ENCODE measurements at places on chromosomes 7 and 10. TPM values are rescaled to one million over a fixed set of nuclear protein-coding genes. Genes with fewer than 3 reads are reported as not detected.

- 0 out of 2 replicates have a peak, but pooled peaks cover 4% of the 10 kb centered on the region for H3K36me3 ChIP-seq
- H3K4me3 ChIP-seq = peak overlapping the region; percentile 6
- peaks cover 85% of the 10 kb centered on the region for H3K4me1 ChIP-seq
- peak; percentile 94 for DNase-seq
Observed at GRCh38 chr10:26799342-26799741, 61.4 kb downstream of the ABI1 start.

GRCh38 chr10:110269374-110270318 lies 35.1 kb downstream of the SMNDC1 start:
- no peak overlapping the region for H3K4me3 ChIP-seq
- H3K4me1 ChIP-seq = no peaks in the 10 kb centered on the region
- no peak overlapping the region for H3K27ac ChIP-seq
- H3K27me3 ChIP-seq = no peaks in the 10 kb centered on the region
- DNase-seq = no peak
- no peaks in the 10 kb centered on the region for H3K36me3 ChIP-seq

DNA sequence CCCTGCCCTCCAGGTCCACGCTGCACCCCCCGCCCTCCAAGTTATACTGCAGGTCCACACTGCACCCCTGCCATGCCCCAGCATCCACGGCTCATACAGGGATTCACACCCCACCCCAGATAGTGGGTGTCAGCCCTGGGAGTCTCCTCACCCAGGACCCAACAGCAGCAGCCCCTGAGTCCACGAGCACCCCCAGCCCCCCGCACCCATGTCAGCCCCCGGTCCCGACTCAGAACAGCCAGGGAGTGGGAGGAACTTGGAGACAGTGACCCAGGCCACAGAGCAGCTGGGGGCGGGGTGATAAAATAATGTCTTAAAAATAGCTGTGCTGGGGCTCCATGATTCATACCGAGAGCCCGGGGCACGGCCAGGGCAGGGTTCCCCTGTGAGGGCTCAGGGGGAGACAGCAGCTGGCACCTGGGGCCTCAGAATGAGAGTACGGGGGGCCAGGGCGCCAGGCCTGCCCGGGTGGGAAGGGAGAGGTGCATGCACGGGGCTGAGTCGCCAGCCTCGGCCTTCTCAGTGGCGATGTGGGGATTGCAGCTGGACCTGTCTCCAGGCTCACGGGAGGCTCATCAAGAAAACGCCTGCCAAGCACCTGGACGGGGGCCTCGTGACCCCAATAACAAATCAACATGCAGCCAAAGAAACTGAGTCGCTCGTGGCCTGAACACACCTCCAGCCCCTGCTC lies 29.8 kb downstream of the ADAP1 start:
- no peak for DNase-seq
- H3K27me3 ChIP-seq = no peaks in the 10 kb centered on the region
- H3K4me3 ChIP-seq = no peak overlapping the region

DNA sequence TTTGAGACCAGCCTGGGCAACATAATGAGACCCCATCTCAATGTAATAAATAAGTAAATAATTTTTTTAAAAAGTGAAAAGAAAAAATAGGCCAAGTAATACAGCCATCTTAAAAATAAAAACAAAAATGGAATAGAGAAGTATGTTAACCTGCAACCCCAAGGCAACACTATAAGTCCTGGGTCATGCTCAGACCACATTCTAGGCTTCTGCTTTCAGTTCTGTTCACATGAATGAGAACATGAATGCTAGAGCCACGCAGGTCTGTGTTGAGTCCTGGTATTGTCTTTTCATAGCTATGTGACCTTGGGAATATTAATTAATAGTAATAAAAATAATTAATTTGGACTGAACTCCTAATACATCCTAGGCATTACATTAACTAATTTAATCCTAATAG lies 284.0 kb downstream of the AUTS2 start:
- no peaks in the 10 kb centered on the region for H3K36me3 ChIP-seq
- no peak for DNase-seq
- H3K27ac ChIP-seq = no peak overlapping the region
- H3K27me3 ChIP-seq = no peaks in the 10 kb centered on the region

GRCh38 chr10:13827076-13827797 lies 240.5 kb downstream of the PRPF18 start:
- H3K4me1 ChIP-seq = peaks cover 9% of the 10 kb centered on the region
- H3K36me3 ChIP-seq = no peaks in the 10 kb centered on the region
- DNase-seq = no peak
- no peaks in the 10 kb centered on the region for H3K27me3 ChIP-seq

GRCh38 chr7:18315241-18315640 lies 180.3 kb upstream of the HDAC9 start:
- no peaks in the 10 kb centered on the region for H3K36me3 ChIP-seq
- no peak overlapping the region for H3K4me3 ChIP-seq
- DNase-seq = no peak
- no peaks in the 10 kb centered on the region for H3K4me1 ChIP-seq

DNA sequence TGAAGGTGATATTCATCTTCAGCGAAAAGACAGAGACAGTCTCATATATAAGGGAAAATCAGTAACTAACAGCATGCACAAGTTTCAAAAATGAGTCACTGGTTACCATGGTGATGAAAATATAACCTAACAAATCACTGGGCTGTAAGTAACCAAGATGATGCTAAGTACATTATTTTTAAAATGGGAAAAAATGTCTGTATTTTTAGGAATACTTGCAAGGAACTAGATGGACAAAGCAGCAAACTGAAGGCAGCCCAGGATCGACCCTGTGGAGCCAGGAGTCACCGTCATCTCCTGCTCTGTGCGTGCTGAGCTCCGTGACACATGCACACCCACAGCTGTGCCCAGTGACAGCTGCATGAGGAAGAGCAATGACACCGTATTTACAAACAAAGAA lies 137.3 kb downstream of the ELMO1 start:
- DNase-seq = peak; percentile 56
- H3K27ac ChIP-seq = no peak overlapping the region
- H3K4me1 ChIP-seq = peaks cover 46% of the 10 kb centered on the region
- peaks cover 40% of the 10 kb centered on the region for H3K36me3 ChIP-seq
- no peaks in the 10 kb centered on the region for H3K27me3 ChIP-seq

DNA sequence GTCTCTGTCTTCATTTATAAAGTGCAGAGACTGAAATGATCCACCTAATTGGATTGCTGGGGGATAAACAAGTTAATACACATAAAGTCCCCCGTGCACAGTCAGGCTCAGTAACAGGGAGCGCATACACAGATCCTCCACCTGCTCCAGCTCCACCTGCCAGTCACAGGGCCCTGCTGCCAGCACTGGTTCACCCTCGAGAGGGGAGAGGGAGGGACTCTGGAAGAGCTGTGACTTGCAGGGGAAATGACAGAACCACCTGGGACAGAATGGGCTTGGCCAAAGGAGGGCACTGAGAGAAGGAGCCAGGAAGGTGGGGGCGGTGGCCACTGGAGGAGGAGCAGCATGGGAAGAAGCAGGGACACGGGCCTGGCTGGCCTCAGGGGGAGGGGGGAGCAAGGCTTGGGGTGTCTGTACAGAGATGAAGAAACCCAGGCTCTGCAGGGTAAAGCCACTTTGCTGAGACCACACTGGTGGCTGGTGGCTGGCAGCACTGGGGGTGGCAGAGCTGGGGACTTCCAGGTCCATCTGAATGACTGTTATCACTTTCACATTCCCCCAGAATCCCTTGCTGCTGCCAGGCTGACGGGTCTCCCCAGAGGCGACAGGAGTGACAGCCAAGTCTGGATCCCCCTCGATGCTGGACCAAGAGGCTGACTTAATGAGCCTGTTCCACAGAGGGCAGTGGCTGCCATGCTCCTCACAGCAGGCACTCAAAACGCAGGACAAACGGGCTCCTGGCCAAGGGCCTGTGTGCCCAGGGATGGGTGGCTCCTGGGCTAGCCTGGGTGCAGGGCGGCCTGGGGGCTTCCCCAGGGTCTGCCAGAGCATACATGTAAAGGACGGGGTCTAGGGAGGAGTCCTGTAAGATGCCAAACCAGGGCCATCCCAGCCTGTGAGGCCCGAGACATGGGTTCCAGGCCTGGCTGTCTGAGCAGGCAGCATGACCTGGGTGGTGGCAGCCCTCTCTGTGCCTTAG lies 151.1 kb downstream of the SH3PXD2A start:
- H3K36me3 ChIP-seq = no peaks in the 10 kb centered on the region
- H3K4me1 ChIP-seq = no peaks in the 10 kb centered on the region
- no peak overlapping the region for H3K4me3 ChIP-seq
- no peak overlapping the region for H3K27ac ChIP-seq

DNA sequence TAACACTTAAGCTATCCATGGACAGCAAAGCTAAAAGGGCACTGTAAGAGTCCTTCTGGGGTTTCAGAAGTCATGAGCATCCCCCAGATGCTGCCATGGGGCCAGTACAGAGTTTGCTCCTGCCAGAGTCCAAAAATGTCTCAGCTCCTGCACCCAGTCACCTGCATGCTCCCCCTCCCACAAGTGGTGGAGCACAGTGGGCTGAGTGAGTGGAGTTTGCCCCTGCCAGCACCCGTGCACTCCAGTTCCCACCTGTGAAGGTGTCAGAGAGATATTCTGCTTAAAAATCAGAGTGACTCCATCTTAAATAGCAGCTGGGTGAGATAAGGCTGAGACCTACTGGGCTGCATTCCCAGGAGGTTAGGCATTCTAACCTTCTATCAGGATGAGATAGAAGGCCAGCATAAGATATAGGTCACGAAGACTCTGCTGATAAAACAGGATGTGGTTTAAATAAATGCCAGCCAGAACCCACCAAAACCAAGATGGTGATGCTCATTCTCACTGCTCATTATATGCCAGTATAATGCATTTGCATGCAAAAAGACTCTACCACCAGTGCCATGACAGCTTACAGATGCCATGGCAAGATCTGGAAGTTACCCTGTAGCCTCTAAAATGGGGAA lies 140.1 kb upstream of the ZNF92 start:
- DNase-seq = no peak
- H3K36me3 ChIP-seq = no peaks in the 10 kb centered on the region
- H3K27ac ChIP-seq = no peak overlapping the region

DNA sequence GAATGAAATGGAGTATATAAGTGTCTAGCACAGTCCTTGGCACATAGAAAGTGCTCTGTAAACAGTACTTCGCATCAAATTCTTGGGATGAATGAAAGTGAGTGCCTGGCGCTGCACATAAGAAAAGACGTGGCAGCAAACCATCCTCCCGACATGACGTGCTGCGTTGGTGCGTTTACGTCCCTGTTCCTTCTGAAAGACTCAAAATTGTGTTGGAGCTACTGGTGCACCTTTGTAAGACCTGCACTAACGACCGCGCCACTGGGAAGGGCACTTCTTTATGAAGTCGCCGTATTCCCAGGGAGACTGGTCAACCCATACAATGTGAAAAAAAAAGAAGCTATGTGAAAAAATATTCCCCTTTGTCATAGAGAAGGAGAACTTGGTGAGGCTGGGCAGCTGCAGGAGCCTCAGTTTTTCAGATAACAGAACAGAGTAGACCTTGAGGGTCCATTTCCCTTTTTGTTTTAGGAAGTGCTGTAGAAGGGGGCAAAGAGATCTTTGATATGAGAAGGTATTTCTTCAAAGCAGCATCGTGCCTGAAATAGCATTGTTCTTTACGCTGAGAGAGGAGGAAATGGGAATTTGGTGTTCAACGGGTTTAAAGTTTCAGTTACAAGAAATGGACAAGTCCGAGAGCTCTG lies 91.7 kb downstream of the PTPRE start:
- DNase-seq = no peak
- H3K27ac ChIP-seq = no peak overlapping the region
- no peaks in the 10 kb centered on the region for H3K4me1 ChIP-seq
- no peaks in the 10 kb centered on the region for H3K27me3 ChIP-seq
- no peak overlapping the region for H3K4me3 ChIP-seq
- no peaks in the 10 kb centered on the region for H3K36me3 ChIP-seq

GRCh38 chr7:603152-603951 lies 83.7 kb upstream of the PDGFA start:
- H3K4me3 ChIP-seq = no peak overlapping the region
- DNase-seq = no peak
- H3K27ac ChIP-seq = no peak overlapping the region
- peaks cover 3% of the 10 kb centered on the region for H3K4me1 ChIP-seq

DNA sequence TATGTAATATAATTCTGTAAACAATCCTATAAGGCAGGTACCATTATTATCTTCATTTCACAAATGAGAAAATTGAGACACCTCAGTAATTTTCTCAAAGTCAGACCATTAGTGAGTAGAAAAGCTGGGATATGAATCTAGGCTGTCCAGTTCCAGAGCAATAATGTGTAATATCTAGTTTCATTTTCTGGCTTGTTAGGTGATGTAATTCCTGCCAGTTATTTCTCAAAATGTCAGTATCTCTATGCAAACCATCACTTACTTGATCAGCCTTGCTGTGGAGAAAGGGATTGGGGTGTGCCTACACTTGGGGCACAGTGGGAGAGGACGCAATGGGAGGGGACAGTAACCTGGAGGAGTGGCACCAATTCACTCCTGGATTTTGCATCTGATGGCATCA lies 157.5 kb downstream of the LYZL1 start:
- H3K4me3 ChIP-seq = no peak overlapping the region
- no peaks in the 10 kb centered on the region for H3K4me1 ChIP-seq
- H3K27me3 ChIP-seq = no peaks in the 10 kb centered on the region

DNA sequence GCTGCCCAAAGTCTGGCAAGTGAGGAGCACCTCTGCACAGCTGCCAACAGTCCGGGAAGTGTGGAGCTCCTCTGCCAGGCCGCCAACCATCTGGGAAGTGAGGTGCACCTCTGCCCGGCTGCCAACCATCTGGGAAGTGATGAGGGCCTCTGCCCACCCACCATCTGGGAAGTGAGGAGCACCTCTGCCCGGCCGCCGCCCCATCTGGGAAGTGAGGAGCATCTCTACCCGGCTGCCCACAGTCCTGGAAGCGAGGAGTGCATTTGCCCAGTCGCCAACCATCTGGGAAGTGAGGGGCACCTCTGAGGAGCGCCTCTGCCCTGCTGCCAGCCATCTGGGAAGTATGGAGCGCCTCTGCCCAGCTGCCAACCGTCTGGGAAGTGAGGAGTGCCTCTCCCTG lies 893.7 kb downstream of the TYW1 start:
- DNase-seq = no peak
- no peak overlapping the region for H3K4me3 ChIP-seq
- H3K4me1 ChIP-seq = no peaks in the 10 kb centered on the region
- H3K36me3 ChIP-seq = no peaks in the 10 kb centered on the region
- no peaks in the 10 kb centered on the region for H3K27me3 ChIP-seq
- no peak overlapping the region for H3K27ac ChIP-seq

- H3K4me1 ChIP-seq = no peaks in the 10 kb centered on the region
- H3K27ac ChIP-seq = no peak overlapping the region
- no peak overlapping the region for H3K4me3 ChIP-seq
- no peaks in the 10 kb centered on the region for H3K36me3 ChIP-seq
- no peak for DNase-seq
Observed at GRCh38 chr10:117543225-117544003, 868 bp downstream of the EMX2 start.

The H2BK1 gene
- total RNA-seq = not detected

The VWDE gene
- total RNA-seq = not detected

The TBX20 gene
- total RNA-seq = not detected

The TMEM176A gene
- not detected for total RNA-seq

The SPDYE1 gene
- total RNA-seq = not detected

Data from Karpas-422 (cell line).